Neural crest cell (in vitro differentiated cells): ENCODE measurements at places on chromosomes 6 and 20. TPM values are rescaled to one million over a fixed set of nuclear protein-coding genes. Genes with fewer than 3 reads are reported as not detected.
A peak's percentile ranks its signal among the peaks of the same experiment; 100 is the strongest.

RBBP8NL gene
- not detected in 2 replicates for total RNA-seq

HLA-DRA gene
- total RNA-seq: 0.28 TPM in 1 of 2 replicates, not detected in the other

SPATA25 gene
- total RNA-seq: 0.41 and 2.2 TPM in 2 replicates

SLC17A1 gene
- total RNA-seq: not detected in 2 replicates

TCP11 gene
- total RNA-seq: not detected in 2 replicates

SLPI gene
- total RNA-seq: not detected in 2 replicates

SPEF1 gene
- total RNA-seq: 0.54 and 0.55 TPM in 2 replicates

SMOC2 gene
- total RNA-seq: 0.14 and 0.23 TPM in 2 replicates

RAB23 gene
- total RNA-seq: 20.1 and 21.1 TPM in 2 replicates

TSPO2 gene
- total RNA-seq: not detected in 2 replicates

PTPRT gene
- 0.34 and 0.56 TPM in 2 replicates for total RNA-seq

DNA sequence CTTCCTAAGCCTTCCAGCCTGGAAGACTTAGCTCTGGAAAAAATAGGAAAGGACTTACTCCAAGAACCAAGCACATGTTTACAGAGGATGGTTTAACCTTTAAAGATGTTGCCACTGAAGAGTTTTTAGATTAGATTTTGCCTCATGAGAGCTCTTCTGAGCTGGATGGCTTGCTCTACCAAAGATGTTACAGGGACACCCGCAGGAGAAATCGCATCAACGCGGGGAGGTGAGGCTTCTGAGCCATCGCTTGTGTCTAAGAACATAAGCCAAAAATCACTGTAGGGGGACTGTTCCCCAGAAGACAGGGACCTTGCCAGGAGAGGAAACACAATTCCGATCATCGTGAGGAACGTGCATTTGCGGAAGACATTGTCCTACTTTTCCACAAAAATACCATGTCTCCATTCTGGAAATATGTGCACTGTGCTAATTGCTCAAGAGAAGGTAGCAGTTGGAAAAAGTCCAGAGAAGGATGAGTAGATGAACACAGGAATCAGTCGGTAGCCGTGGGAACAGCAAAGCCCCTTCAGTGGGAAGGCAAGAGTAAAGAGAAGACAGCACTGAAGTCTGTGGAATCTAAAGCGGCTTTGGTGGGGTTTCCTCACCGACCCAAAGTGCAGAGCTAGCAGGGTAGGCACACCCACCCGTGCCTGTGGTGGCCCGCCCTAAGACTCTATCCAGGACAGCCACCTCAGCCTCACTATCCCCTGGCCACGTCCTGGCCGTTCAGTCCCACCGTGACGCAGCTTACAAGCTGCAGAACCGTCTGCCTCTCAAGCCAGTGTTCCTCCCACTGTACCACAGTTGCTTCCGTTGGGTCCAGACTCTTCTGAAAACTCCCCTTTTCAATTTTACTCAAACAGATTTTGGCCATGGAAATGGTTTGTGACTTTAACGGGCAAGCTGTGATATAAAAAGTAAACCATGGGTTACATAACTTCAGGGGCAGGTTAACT, 334.8 kb downstream of the NRN1 start:
- no peak for DNase-seq

- DNase-seq: no peak
Observed at GRCh38 chr6:32074996-32075532, 34.1 kb downstream of the TNXB start.

GRCh38 chr6:125316621-125317020, 14.9 kb upstream of the HDDC2 start:
- peak; percentile 49 for DNase-seq

- DNase-seq: no peak
Observed at GRCh38 chr20:8331740-8332412, 199.8 kb downstream of the PLCB1 start.

DNA sequence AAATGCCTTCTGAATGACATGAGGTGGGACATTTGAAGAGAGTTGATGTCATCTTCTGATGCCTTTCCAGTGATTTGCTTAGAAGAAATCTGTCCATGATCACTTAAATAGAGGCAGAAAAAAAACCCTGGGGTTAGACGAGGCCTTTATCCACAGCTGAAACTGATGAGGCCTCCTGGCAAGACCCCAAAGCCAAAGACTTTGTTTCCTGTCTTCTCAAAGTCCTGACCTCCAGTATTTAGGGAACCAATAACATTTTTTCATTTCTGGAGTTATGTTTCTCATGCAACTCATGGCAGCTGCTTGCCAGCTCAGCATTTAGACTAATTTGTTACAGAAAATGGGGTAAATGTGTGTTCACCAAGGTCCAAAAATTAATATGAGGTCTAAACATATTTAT, 248.0 kb upstream of the PRDM1 start:
- DNase-seq: no peak

DNA sequence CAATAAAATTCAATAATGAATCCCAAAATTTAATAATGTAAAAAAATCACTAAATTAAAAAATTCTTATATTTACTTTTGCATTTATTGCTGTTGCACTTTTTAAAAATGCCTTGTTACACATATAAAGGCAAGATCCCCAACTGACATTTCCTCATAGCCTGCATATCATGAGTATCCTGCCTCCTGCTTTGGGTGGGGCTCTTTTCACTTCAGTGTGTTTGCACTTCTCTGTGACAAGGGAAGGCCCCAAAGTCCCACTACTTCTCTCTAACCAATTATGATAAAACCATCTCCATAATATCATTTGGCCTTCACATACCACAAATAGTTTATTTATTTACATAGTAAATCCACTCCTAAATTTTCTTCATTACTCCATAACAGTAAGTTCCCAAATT, 446.1 kb upstream of the MARCKS start:
- DNase-seq: no peak

GRCh38 chr6:72048080-72048479, 161.7 kb downstream of the RIMS1 start:
- no peak for DNase-seq

GRCh38 chr6:89487864-89488263, 54.9 kb downstream of the ANKRD6 start:
- DNase-seq: no peak

DNA sequence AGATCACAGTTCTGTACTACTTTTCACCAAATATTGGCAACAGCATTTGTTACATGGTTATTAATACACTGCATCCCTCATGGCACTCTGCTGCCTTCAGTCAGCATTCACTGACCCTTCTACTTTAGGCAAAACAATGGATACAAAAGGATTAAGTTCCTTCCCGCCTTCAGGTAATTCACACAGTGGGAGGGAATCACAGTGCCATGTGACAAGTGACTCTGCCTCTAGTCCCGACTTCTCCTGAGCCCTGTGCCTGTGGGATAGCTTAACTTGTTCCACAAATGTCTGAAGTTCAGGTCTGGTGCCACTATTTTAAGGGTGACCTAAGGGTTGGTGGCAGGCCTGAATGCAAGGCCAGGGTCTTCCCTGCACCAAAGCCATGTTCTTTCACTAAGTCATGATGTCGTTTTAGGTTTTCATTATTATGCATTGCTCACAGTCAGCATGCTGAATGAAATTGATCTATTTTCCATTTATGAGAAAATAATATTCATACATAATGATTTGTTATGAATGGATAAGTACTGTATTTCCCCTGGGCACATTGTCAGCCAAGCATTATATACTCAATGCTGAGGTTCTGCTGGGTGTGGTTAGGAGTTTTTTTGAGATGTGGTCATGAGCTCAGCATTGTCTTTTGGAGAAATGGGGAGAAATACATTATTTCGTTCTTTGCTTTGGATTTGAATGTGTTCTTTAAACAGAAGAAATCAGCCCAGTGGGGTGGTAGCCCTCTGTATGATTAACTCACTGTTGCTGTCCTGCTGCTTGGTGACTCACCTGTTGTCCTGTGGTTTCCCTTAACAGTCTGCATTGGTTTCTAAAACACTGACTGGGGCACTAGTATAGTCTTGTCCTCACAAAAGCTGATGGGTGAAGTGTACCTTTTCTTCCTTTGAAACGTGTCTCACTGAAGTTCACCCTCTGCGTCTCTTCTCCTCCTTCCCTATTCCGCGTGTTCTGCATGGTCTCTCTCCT, 66.4 kb downstream of the AFDN start:
- DNase-seq: no peak

DNA sequence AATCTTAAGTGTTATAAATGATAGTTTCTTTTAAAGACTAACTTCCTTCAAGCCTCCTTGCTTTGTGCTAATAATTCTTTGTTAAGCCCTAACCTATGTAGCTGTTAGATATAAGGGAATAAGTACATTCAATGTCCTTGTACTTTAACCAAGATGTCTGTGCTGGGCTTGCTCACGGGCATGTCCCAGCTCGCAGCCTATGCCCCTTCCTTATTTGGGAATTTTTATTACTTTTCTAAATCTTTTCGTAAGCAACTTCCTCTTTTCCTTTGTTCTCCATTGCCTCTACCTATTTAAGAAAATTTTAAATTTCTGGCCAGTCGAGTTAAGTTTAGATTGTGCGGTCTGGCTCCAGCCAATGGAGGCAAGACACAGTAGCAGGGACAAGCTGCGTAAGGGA, 26.0 kb upstream of the CDK19 start:
- DNase-seq: no peak

GRCh38 chr20:50506270-50506579, 4.0 kb upstream of the PTPN1 start:
- no peak for DNase-seq

GRCh38 chr6:111951497-111952085, 78.3 kb upstream of the FYN start:
- no peak for DNase-seq

GRCh38 chr20:24656391-24656790, 187.0 kb downstream of the SYNDIG1 start:
- no peak for DNase-seq

DNA sequence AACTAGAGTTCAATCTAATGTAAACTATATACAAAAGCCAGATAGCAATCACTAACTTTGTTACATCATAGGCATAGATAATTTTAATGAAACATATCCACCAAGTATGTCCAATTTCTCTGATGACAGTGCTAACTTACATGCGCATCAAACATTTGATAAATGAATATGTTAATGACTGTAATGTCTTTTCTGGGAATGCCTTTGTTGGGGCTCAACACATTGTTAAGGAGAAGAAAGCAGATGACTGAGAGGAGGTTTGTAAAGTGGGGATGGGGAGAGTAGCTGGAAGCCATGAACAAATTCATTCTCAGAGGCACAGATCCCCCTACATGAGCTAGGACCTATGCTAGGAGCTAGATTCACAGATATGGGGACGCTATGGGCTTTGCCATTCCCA, 950.0 kb downstream of the KIF16B start:
- no peak for DNase-seq

DNA sequence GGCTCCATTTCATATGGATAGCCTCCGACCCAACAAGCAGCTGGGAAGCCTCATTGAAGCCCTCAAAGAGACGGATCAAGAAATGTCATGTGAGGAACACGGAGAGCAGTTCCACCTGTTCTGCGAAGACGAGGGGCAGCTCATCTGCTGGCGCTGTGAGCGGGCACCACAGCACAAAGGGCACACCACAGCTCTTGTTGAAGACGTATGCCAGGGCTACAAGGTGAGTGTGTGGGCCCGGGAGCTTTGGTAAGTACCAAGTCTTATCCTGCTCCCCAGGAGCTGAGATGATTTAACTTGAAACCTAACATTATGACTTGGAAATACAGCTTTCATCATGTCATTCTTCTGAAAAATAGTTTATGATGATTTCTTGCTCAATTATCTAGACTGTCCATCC, 4.1 kb downstream of the TRIM38 start:
- DNase-seq: no peak

- DNase-seq: no peak
Observed at GRCh38 chr6:134437376-134437775, 119.5 kb upstream of the SGK1 start.

- DNase-seq: no peak
Observed at GRCh38 chr6:34298941-34299340, 50.1 kb upstream of the SMIM29 start.

DNA sequence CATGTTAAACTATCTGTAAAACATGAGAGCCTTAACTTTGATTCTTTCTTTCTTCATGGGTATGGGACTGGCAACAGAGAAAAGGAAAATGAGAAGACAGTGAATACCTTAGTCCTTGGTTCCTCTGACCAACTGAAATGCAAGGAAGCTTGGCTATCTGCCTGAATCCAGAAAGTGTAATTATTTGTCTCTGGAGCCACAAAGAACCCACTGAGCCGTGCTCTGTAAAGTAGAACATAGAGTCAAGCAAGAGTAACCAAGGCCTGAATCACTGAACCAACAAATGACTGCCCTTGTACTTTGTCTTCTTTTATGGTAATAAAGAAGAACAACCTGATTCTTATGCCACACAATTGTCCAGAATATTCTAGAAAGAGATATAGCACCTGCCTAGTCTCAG, 27.6 kb downstream of the PKHD1 start:
- DNase-seq: no peak

- DNase-seq: no peak
Observed at GRCh38 chr20:47964149-47964548, 178.9 kb upstream of the SULF2 start.

DNA sequence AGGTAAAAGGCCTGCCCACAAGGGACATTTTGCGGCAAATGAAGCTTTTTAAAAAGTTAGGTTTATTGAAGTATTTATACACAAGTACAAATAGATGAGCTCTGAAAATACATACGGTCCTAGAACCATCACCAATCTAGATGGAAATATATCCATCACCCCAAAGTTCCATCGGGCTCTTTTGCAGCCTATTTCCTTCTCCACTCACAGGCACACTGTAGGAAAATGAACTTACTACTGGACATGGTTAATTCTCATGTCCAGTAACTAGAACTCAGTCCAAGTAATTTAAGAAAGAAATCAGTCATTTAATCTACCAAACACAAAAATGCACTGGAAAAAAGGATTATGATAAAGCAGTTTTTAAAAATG, 6.2 kb downstream of the PCNA start:
- no peak for DNase-seq

DNA sequence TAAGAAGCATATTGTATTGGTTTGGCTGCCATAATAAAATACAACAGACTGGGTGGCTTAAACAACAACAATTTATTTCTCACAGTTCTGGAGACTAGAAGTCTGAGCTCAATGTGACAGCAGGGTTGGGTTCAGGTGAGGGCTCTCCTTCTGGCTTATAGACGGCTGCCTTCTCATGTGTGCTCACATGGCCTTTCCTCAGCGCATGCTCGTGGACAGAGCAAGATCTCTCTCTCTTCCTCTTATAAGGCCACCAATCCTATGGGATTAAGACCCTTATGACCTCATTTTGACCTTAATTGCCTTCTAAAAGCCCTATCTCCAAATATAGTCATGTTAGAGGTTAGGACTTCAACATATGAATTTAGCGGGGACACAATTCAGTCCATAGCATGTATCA, 32.4 kb upstream of the GFOD1 start:
- no peak for DNase-seq

- no peak for DNase-seq
Observed at GRCh38 chr6:140604786-140605185, 1230.3 kb upstream of the CITED2 start.

DNA sequence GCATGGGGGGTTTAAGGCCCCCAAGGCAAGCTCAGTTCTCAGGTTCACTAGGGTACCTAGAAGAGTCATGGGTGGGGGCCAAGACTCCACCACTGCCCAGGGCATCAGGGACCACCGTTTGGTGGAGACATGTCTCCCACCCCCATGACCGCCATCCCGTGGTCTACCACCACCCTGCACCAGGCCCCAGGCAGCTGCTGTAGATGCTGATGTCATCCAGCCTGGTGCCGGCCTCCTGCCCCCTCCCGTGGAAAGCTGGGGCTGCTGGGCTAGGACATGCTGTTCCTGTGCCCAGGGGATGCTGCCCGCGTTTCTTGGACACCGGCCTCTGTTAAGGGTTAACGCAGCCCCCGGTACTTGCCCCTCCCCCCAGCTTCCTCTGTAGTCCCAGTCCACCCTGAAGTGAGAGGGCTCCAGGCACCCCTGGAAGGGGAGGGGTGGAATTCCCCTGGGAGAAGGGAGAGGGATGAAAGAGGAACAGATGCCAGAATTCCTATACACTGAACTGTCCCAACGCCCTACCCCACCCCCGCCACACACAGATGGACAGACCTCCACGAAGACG, 587 bp downstream of the IP6K3 start:
- DNase-seq: no peak
